BJ (cell line): ENCODE measurements at places on chromosomes 4 and X.
A peak's percentile ranks its signal among the peaks of the same experiment; 100 is the strongest.

- no peak for DNase-seq
These were observed 62.8 kb downstream of the CCSER1 start for GRCh38 chr4:90189946-90190345.

DNA sequence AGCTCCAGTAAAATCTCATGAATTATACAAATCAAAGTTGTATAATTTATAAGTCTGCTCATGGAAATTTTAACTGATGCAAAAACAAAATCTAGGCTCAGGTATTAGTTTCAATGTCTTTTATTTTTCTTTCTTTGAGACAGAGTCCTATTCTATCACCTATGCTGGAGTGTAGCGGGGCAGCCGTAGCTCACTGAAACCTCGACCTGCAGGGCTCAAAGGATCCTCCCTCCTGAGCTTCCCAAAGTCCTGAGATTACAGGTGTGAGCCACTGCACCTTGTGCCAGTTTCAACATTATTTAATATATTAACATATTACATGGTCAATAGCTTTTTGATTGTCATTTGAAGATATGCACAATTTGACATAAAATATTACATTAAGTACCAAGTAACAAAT lies 678.7 kb downstream of the ARAP2 start:
- DNase-seq = no peak

GRCh38 chrX:68844581-68844980 lies 15.8 kb downstream of the EFNB1 start:
- no peak for DNase-seq

DNA sequence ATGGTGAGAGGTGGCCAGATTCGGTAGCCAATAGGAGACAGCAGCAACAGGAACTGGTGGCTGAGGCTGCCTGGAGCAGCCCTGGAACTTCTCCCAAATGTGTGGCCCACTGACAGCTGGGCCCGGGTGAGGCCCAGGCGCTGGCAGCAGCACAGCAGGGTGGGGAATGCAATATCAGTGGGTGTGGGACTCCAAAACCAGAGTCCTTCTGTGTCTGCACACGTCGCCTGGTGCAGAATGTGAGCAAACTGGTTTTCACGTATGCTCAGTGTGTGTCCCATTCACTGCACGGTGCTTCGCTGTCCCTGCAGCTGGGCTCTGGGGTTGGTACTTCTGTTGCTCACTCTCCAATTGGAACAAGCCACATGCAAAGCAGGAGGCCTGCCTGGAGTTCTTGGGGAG lies 14.4 kb upstream of the CENPU start:
- DNase-seq = no peak

GRCh38 chr4:61580721-61581377 lies 380.7 kb downstream of the ADGRL3 start:
- DNase-seq = no peak

- DNase-seq = no peak
These were observed at the start of gene IQSEC2 for GRCh38 chrX:53281321-53281822. TSS of gene IQSEC2 (minus strand) at chrX:53281584.

DNA sequence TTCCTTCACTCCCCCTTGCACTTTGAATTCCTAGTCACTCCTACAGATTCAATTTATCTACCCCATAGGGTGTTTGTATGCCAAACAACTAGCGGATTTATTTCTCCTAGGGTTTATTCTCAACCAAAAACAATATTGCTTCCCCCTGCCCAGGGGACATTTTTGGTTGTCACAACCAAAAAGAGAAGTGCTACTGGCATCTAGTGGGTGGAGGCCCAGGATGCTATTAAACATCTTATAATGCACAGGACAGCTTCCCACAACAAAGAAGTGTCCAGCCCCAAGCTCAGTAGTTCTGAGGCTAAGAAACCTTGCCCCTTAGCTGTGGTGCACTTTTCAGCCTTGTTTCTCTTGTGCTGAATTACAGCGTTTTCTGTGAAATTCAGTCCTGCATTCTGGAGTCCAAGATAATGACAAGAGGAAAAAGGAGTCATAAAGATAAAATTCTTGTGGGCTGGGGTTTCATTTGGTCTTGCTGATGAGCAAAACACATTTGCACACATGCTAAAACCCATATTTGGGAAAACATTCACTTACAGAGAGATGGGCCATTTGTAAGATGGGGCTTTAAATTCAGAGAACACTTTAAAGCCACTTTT lies 11.2 kb upstream of the SYTL4 start:
- DNase-seq = no peak

- no peak for DNase-seq
These were observed 161.6 kb downstream of the SMIM20 start for GRCh38 chr4:26075583-26075982.

DNA sequence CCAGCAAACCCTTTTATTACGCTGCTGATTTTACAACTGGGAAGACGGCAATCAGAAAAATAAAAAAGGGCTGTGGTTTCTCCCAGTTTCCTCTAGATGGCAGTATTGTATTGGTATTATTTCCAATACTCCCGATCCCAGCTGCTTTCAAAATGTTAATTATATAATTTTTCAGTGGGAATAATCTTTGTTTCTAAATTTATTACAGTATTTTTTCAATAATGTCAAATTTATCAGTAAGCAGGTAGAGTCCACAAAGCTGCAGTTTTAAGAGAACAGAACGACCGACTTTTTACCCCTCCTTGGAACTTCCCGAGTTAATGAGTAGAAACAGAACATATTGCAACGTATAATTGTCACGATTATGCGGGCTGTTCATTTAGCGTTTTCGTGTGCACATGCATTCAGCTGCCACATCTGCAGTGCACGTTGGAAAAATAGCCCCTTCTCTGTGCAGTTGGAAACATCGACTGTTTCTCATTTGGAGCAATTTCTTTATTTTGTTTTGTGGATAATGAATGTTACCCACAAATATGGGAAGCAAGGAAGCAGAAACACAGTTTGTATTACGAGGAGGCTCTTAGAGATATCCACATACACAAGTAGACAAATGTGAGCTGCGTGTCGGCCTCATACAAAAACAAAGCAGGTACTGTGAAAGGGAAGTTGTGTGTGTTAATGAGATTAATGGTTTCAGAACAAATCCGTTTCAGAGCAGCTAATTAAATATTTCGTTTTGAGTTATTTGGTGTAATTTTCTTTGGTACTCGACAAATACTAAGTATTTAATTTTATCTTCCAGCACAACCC lies 188.0 kb downstream of the STIM2 start:
- DNase-seq = no peak

GRCh38 chr4:185396724-185397385 lies at the start of gene ANKRD37:
TSS of gene ANKRD37 (plus strand) at chr4:185396841. CDS start at chr4:185396924, 83 bp downstream.
- no peak for DNase-seq

DNA sequence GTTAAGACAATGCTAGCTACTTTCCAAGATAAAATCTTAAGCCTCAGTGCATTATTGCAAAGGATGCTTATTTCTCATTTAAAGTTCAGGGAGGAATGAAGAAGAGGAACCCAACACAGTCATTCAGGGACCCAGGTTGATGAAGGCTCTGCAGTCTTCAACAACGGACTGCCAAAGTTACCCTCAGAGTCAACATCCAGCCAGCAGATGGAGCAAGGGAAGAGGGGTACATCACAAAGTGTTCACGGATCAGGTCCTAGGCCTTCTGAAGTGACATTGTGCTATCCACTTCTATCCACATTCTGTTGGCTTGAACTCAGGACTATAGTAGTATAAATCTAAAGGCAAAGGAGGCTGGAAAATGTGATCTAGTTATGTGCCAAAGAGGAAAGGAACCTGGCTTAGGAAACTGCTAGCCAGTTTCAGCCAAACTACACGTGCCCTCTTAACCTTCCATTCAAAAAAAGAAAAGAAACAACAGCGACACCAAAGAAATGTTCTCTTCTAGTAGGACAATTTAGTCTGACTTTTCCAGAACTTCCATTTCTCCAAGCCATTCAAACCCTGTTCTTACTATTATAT lies 28.8 kb downstream of the NKX6-1 start:
- DNase-seq = no peak

GRCh38 chr4:175309041-175309440 lies 390.9 kb downstream of the ADAM29 start:
- DNase-seq = no peak

- DNase-seq = no peak
These were observed 20.4 kb downstream of the FLNA start for GRCh38 chrX:154354013-154354412.

DNA sequence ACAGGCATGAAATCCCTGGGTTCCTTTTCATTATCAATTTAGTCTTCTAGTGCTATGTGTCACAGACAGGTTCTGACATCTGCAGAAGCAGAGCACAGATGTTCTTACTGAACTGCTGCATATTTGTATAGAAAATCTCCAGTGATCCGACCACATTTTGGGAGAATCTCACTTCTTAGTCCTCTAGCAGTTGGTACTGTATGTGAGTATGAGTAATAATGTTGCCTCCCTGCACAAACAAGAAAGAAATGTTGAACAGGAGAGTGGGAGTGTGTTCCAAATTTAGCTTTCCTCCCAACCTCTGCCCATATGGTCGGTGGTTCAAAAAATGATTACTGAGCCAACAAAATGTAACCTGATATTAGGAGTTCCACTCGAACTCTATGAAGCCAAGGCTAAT lies 165.3 kb upstream of the GPC4 start:
- DNase-seq = peak; percentile 9

- DNase-seq = no peak
These were observed 87.7 kb upstream of the MAP3K15 start for GRCh38 chrX:19602866-19603622.

- no peak for DNase-seq
These were observed 60.4 kb downstream of the NRK start for GRCh38 chrX:105882581-105883275.

DNA sequence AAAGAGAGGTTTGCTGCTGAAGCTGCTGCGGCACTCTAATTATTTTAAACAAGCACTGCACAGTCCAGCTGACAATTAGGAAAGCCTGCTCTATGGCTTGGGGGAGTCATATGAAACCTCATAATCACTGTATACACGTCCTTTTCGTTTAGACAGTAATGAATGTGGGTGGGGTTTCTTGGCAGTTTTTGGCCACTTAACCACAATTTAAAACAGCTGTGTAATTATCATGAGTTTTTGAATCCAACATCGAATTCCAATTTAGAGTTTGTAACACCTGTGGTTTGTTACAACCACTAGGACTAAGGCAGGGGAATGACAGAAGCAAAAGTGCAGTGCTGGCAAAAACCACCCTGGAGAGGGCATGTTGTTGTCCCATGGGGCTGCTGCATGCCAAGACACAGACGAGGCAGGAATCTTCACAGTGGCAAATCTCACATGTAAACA lies 99.5 kb downstream of the CXXC4 start:
- DNase-seq = no peak

DNA sequence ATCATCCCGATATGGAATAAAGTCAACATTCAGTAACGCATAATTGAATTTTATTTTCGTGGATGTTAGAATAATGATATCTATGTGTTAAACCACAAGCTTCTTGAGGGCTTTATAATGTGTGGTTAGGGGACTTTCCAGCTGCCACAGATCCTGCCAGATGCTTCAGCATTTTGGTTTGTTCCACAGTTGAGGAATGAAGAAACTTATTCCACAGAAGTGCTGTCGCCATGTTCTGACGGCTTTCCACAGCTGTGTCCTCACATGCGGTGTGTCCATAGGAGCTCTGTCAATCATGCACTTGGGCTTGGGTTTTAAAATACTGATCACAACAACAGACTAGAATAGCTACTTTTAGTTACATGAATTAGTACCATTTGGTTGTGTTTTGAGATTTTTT lies 411.9 kb downstream of the TRIML1 start:
- no peak for DNase-seq

DNA sequence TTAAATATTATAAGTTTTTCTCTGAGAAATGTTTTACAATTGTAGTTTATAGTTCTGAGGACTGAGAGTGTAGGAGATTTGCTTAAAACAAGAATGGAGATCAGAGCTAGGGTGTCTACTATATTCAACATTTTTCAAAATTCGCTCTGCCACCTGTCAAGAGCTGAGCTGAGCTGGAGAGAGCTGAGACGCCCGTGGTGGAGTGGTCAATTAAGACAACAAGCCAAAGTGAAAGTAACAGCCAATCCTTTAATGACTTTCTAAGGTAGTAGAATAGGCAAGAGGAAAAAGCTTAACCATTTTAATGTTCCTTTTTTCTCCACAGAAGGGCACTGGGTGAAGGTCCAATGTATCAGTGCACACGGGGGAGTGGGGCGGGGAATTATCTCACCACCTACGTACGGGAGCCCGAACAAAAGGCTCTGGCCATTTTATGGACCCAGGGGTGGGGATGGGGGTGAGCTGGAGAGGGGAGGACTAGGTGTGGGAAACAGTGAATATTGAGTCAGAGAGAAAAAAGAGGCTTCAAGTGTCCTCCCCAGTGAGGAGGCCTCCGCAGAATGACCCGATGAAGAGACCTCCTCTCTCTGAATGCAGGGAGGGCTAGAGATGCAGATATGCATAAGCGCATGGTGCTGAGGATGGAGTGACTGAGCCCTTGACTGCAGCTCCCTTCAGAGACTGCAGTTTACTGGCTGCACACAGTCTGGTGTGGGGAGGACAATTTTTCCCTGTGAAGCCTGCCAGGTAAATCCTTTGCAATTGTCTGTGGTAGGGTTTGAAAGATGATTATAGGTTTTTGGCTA lies 60.8 kb downstream of the SPCS3 start:
- no peak for DNase-seq

GRCh38 chr4:57103051-57103450 lies 7.1 kb downstream of the IGFBP7 start:
- DNase-seq = no peak

DNA sequence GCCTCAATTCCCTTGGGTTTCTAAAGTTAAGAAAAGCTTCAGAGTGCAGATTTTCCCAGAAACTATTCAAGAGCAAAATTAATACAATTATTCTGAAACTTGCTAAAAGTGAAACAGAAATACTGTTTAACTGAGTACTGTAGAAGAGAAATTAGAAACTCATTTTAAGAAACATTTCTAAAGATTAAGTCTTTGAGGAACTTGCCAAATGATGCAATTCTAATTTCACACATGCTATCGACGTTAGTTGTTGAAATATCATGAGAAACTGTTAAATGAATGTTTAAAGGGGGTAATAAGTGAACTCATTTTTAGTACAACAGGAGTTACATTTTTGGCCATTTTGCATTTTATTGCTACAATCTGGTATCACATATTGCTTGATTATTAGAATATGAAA lies 125.3 kb upstream of the MAOA start:
- DNase-seq = no peak

DNA sequence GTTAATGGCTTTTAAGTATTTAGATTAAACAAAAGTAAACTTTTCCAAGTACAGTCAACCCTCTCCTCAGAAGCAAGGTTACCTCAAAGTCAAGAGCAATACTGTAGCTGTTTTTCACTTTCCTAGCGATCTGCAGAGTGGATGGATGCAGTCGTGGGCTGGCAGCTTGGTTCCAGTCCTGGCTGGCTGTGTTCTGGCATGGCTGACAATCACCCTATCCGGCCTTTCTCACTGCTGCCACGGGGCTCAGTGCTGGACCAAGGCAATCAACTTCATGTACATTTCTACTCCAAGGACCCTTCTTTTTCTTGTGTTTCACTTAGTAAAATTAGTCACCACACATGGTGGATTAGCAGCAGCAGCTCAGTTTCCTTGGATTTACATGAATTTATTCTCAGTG lies 208.3 kb downstream of the GABRB1 start:
- no peak for DNase-seq

GRCh38 chrX:129777218-129778030 lies 2.3 kb upstream of the SASH3 start:
- DNase-seq = no peak
